Activated CD4-positive, alpha-beta T cell treated with anti-CD3 and anti-CD28 coated beads for 36 hours (primary cell): ENCODE measurements at places on chromosomes 1 and 21. TPM values are rescaled to one million over a fixed set of nuclear protein-coding genes. Genes with fewer than 3 reads are reported as not detected.

DNA sequence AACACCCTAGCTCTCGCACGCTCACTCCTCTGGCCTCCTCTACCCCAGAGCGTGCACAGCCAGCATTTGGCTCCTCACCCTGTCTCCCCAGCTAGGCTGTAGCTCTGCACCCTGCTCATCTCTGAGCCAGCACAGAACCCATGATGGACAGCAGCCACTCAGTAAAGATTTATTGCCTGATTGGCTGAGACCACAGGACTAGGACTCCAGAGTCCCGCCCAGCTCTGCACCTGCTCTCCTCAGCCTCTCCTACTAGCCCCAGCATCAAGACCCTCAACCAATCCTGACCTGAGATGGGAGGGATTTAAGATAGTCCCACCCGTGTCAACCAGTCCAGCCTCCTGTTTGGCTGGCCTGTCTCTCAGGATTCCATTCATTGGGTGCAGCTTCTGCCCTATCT, 9.3 kb downstream of the C1QB start:
- H3K4me3 ChIP-seq: no peak overlapping the region
- H3K36me3 ChIP-seq: no peaks in the 10 kb centered on the region
- H3K27me3 ChIP-seq: peaks cover 9% of the 10 kb centered on the region
- H3K4me1 ChIP-seq: no peaks in the 10 kb centered on the region

GRCh38 chr1:62285984-62286785, 33.0 kb downstream of the KANK4 start:
- H3K4me1 ChIP-seq: no peaks in the 10 kb centered on the region
- peaks cover 11% of the 10 kb centered on the region for H3K27me3 ChIP-seq
- H3K4me3 ChIP-seq: no peak overlapping the region
- H3K36me3 ChIP-seq: no peaks in the 10 kb centered on the region

The PCBP3 gene
- 13.2 TPM for total RNA-seq

The GSTM5 gene
- total RNA-seq: 0.54 TPM

DNA sequence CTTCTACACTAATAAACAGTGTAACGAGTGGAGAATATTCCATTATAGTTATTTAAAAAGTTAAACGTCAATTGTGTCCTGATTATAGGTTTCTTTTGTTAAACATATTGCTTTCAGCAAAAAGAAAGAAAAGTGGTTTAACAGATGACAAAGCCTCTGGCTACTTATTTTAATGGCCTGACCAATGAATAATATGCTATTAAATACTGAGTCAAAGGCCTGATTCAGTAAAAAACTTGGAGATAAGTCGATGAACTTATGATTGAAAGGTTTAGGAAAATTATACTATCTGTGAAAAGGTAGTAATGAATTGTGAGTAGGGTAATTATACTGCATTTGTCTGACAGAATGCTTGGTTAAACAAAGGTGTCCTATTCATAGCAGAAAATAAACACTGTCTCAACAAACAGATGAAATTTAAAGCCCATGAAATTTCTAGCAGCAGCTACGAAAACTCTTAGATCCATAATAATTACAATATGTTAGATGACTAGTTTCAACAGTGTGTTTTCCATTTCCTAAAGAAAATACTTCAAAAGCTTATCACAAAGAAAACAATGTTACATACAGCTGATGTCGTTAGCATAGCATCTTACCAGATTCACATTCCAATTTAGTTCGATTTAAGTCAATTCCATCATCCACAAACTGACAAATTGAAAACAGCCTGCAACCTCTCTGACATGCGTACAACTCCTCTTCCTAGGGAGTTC, 6.2 kb downstream of the TMEM59 start:
- no peak for DNase-seq
- peaks cover 38% of the 10 kb centered on the region for H3K4me1 ChIP-seq
- H3K4me3 ChIP-seq: no peak overlapping the region
- H3K36me3 ChIP-seq: peaks cover 21% of the 10 kb centered on the region
- no peaks in the 10 kb centered on the region for H3K27me3 ChIP-seq

The FAM72C gene
- total RNA-seq: 15.3 TPM

The RNF115 gene
- total RNA-seq: 13.9 TPM

GRCh38 chr1:20787840-20788795, 1.0 kb upstream of the HP1BP3 start:
- DNase-seq: no peak
- H3K27me3 ChIP-seq: no peaks in the 10 kb centered on the region
- peak overlapping the region; percentile 93 for H3K27ac ChIP-seq
- peak overlapping the region; percentile 96 for H3K4me3 ChIP-seq
- H3K36me3 ChIP-seq: peaks cover 19% of the 10 kb centered on the region

GRCh38 chr1:14913482-14914177, 239.9 kb upstream of the TMEM51 start:
- no peak overlapping the region for H3K4me3 ChIP-seq
- no peaks in the 10 kb centered on the region for H3K36me3 ChIP-seq
- peaks cover under 1% of the 10 kb centered on the region for H3K27me3 ChIP-seq
- no peaks in the 10 kb centered on the region for H3K4me1 ChIP-seq
- H3K27ac ChIP-seq: no peak overlapping the region
- DNase-seq: no peak

GRCh38 chr1:36466370-36467026, 2.3 kb upstream of the MRPS15 start:
- H3K36me3 ChIP-seq: peaks cover 10% of the 10 kb centered on the region
- peaks cover 20% of the 10 kb centered on the region for H3K4me1 ChIP-seq
- no peak for DNase-seq
- no peak overlapping the region for H3K4me3 ChIP-seq

- H3K4me3 ChIP-seq: no peak overlapping the region
- H3K36me3 ChIP-seq: peaks cover 1% of the 10 kb centered on the region
- no peaks in the 10 kb centered on the region for H3K27me3 ChIP-seq
- no peak overlapping the region for H3K27ac ChIP-seq
These were observed 19.8 kb upstream of the SMYD3 start for GRCh38 chr1:246526915-246527314.

GRCh38 chr1:68442006-68442405, 7.7 kb downstream of the RPE65 start:
- no peak for DNase-seq
- H3K36me3 ChIP-seq: no peaks in the 10 kb centered on the region
- H3K4me3 ChIP-seq: no peak overlapping the region
- H3K4me1 ChIP-seq: no peaks in the 10 kb centered on the region

The ZNF678 gene
- total RNA-seq: 7.0 TPM

DNA sequence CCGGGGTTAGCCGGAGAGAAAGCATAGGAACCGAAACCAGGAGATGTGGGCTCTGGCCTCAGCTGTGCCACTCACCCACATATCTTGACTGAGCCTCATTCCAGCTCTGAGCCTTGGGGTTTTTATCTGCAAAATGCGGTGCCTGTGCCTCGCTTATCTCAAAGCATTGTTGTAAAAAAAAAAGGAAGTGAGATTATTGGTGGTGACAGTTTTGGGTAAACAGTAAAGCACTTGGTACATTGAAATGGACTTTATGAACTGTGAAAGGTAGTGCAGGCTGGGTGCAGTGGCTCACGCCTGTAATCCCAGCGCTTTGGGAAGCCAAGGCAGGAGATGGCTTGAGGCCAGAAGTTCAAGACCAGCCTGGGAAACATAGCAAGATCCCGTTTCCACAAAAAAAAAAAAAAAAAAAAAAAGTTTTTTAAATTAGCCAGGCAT, 3.8 kb downstream of the PTAFR start:
- H3K36me3 ChIP-seq: no peaks in the 10 kb centered on the region
- no peak overlapping the region for H3K4me3 ChIP-seq
- peaks cover 46% of the 10 kb centered on the region for H3K27me3 ChIP-seq
- no peak overlapping the region for H3K27ac ChIP-seq

The S1PR1 gene
- total RNA-seq: 109 TPM

DNA sequence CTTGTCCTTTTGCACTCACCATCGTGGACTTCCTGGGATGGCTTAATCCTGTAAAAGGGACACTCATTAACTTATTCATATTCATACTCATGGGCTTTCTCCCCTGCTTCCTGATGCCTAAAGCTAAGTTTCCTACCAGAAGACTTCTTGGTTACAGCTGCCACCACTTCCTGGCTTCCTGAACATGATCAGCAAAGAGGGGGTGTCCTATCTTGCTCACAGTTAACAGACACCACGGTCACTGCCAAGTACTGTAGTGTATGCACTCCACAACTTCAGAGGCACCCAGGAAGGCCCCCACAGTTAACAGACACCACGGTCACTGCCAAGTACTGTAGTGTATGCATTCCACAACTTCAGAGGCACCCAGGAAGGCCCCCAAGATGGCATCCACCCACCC, 177.8 kb downstream of the SIPA1L2 start:
- H3K27ac ChIP-seq: no peak overlapping the region
- H3K4me3 ChIP-seq: no peak overlapping the region
- no peaks in the 10 kb centered on the region for H3K27me3 ChIP-seq
- H3K4me1 ChIP-seq: no peaks in the 10 kb centered on the region
- DNase-seq: no peak

- H3K4me1 ChIP-seq: no peaks in the 10 kb centered on the region
- peaks cover 2% of the 10 kb centered on the region for H3K27me3 ChIP-seq
- H3K27ac ChIP-seq: no peak overlapping the region
- H3K4me3 ChIP-seq: no peak overlapping the region
These were observed 59.1 kb downstream of the GLUL start for GRCh38 chr1:182332261-182333060.

- no peaks in the 10 kb centered on the region for H3K27me3 ChIP-seq
- DNase-seq: no peak
- H3K27ac ChIP-seq: no peak overlapping the region
- no peak overlapping the region for H3K4me3 ChIP-seq
- no peaks in the 10 kb centered on the region for H3K36me3 ChIP-seq
These were observed 139.0 kb upstream of the TMEM51 start for GRCh38 chr1:15014516-15014915.

DNA sequence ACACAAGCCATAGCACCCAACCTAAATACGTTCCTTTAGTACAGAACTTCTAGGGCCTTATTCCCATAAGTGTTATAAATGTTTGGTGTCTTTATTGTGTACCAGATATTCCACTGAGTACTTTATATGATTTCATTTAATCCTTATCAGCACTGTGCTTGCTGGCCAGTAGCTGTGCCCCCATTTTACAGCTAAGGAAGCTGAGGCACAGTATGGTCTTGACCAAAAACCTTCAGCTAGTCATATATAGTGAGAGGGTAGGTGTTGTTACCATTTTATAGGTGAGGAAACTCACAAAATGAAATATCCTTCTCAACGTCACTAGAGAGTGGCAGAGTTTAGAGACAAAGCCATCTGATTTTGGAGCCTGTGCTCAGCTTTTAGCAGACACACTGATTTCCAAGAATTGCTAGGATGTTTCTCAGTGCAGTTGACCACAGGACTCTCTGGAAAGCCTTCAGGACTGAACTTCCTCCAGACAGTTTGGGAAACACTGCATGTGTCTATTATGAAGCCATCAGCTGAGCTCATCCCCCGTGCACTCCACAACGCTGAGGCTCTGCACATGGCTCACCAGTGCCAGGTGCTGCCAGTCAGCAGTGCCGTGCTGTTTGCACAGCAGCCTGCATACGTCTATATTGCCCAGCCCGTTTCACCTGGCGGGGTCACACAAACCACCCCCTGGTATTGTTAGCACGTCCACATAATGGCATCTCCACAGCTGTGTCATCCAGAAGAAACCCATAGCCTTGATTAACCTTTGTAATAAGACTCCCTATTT, 15.4 kb downstream of the NPPA start:
- H3K27me3 ChIP-seq: no peaks in the 10 kb centered on the region
- H3K4me1 ChIP-seq: no peaks in the 10 kb centered on the region
- H3K27ac ChIP-seq: no peak overlapping the region
- H3K4me3 ChIP-seq: no peak overlapping the region
- no peak for DNase-seq
- H3K36me3 ChIP-seq: peaks cover 26% of the 10 kb centered on the region

The LCE6A gene
- not detected for total RNA-seq

- H3K4me3 ChIP-seq: no peak overlapping the region
- DNase-seq: no peak
- H3K27me3 ChIP-seq: no peaks in the 10 kb centered on the region
These were observed 5.9 kb upstream of the BRWD1 start for GRCh38 chr21:39319251-39319756.

DNA sequence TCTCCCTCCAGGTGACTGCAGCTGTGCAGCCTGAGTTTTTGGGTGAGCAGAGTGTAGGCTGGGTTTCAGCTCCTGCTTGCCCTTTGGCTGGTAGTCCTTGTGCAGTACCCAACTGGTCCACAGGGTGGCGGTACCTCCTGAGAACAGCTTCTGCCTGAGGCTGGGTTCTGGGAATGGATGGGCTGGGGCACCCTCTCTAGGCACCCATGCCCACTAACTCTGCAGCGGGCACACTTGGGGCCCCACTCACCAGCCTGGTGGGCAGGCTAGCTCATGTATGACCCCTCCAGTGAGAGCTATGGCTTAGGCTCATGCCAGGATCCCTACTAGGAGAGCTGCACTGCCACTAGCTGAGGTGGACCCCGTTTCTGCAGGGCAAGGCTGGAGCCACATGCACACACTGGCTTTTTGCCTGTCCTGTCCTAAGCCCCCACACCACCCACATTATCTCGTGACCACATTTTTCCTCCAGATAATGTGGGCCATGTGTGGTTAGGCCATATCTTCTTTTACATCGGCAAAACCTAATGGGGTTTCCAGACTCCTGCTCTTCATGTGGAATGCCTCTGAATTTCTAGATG, 15.5 kb upstream of the GSTM4 start:
- no peak overlapping the region for H3K27ac ChIP-seq
- no peaks in the 10 kb centered on the region for H3K27me3 ChIP-seq
- H3K4me1 ChIP-seq: peaks cover 12% of the 10 kb centered on the region
- DNase-seq: peak; percentile 95
- H3K4me3 ChIP-seq: no peak overlapping the region

The ZNF648 gene
- not detected for total RNA-seq

The TSPAN2 gene
- 0.91 TPM for total RNA-seq

The MDM4 gene
- 94.6 TPM for total RNA-seq

The B3GALT6 gene
- 12.2 TPM for total RNA-seq

The LRRC71 gene
- total RNA-seq: not detected
